Thyroid gland (tissue), 4 donors: ENCODE measurements at places on chromosomes 5 and 9.
A peak's percentile ranks its signal among the peaks of the same experiment; 100 is the strongest.

DNA sequence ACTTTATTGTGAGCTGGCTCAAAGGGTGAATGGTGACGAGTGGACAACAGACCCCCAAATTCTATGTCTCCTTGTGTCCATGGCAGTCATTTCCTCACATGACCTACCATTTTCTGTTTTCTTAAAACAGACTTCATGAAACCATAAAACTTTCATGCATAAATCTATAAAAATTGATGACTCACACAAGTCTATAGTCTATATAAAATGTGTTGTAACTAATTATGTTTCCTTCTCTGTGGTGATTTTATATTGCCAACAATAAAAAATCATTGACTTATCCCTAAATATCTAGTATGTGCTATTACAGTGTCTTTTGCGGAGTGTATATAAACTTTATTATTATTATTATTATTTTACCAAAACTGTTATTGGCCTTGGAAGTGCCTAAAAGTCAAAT lies 382.4 kb downstream of the MAT2B start:
- DNase-seq, result no peak

DNA sequence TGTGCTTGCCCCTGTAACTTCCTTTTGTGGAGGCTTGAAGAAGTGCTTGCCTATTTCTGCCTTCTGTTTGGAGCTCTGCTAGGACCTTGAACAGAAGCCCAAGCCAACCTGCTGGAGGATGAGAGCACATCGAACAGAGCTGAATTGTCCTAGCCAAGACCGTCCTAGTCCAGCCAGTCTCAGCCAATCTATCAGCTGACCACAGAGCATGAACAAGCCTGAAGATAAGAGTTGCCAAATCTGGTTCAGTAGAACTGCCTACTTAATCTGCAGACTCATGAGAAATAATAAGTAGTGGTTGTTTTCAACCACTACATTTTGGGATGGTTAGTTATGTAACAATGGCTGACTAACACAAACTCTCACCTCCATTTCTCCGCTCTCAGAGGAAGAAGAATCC lies 4.4 kb upstream of the SNX2 start:
- DNase-seq, result no peak

- DNase-seq, result no peak
These were observed 59.8 kb downstream of the MRPS30 start for GRCh38 chr5:44868541-44868940.

GRCh38 chr9:447230-448025 lies 232.8 kb downstream of the DOCK8 start:
- no peak for DNase-seq

- no peak for DNase-seq
These were observed 161.4 kb downstream of the CD180 start for GRCh38 chr5:67035098-67035740.

- no peak for DNase-seq
These were observed 19.4 kb downstream of the ABO start for GRCh38 chr9:133255371-133256135.

DNA sequence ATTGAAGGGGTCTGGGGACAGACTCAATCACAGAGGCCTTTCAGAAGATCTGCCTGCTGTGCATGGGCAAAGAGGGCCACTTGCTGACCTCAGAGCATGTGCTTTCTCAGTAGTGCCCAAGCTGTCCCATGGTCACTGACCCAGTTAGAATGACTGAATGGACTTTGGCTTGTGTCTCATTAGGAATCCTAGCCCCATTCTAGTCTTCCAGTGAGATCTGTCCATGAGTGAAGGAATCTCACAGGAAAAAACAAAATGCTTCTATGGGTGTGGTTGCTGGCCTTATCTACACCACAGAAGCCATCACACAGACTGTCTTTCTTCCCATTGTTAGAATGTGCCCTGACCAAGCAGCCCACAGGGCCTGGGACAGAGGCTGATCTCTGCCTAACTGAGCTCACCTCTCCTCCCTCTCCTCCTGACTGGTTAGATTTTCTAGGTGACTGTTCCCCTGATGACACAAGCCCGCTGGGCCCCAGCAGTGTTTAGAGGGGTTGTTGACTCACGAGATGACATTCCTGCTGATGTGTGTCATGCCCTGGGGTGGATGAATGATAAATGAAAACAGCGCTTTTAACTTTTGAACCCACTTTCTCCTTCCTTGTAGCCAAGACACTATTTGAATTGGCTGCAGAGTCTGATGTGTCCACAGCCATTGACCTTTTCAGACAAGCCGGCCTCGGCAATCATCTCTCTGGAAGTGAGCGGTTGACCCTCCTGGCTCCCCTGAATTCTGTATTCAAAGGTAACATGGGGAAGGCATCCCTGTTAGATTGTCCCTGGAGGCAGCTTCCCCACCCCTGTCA lies 24.8 kb downstream of the TGFBI start:
- no peak for DNase-seq

DNA sequence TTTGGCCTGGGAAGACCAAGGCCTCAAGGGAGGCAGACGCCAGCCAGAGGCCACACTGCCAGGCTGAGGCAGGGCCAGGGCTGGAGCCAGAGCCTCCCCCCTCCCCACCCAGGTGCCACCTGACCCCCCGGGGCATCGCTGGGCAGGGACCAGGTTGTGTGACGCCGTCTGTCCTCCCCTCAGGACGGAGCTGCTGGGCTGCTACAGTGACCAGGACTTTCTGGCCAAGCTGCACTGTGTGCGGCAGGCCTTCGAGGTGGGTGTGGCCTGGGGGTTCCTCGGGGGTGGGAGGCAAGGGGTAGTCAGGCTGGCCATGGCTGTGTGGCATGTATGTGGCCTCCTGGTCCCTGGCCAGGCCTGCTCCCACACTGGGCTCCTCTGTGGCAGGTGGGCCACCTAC lies 17.9 kb upstream of the DOLPP1 start:
- no peak for DNase-seq

DNA sequence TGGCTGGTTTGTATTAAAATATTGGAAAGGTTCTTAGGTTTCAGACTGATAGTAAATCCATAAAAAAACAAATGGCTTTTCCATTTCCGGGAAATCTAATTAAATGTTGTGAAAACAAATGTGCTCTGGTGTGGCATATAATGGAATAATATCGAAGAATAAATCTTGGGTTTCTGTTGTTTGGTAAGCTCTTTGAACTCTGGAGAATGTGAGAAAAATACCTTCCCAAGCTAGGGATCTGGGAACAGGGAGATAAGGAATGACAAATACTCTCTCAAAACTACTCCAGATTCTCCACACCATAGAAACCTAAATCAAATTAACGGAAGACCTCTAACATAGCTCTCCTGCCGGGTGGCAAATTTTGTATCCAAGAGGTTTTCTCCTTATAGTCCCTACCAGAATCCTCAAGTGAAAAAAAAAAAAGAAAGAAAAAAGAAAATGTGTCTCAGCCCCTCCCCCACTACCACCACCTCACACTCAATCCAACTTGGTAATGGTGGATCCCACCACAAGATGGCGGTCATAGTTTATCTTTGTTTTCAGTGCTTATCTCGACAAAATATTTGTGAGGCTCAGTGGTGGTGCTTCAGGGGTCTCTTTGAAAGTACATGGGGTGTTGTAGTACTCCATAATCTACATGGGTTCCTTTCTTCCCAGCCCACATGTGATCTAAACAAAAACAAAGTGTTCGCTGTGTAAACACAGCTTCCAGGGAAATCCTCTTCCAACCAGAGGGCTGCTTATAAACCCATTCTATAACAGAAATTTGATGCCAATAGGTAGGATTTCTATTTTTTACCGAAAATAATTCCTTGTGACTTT lies 54.5 kb upstream of the FST start:
- DNase-seq, result peak; percentile 5

GRCh38 chr5:123665822-123666371 lies 153.9 kb downstream of the CSNK1G3 start:
- DNase-seq, result no peak
